GM12864 (cell line): ENCODE measurements at places on chromosomes 13 and 19.
A peak's percentile ranks its signal among the peaks of the same experiment; 100 is the strongest.

- DNase-seq, result no peak
These were observed 165.6 kb upstream of the NBEA start for GRCh38 chr13:34776390-34776981.

DNA sequence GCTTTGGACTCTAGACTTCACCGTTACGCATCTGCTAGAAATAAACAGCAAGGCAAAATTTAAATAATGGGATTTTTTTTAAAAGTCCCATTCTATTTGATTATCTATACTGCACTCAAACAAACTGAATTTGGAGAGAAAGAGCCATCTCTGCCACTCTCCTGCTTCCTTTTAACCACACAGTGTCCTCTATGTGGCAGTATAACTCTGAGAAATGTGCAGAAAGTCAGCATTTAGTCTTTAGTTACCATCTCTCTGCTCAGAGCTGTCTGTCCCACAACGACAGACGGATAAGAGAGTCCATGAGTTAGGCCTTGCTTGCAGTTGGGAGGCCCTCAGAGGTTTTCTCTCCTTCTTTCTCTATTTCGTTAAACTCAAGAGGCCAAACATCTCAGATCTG, 21.2 kb downstream of the CCNA1 start:
- DNase-seq, result no peak

DNA sequence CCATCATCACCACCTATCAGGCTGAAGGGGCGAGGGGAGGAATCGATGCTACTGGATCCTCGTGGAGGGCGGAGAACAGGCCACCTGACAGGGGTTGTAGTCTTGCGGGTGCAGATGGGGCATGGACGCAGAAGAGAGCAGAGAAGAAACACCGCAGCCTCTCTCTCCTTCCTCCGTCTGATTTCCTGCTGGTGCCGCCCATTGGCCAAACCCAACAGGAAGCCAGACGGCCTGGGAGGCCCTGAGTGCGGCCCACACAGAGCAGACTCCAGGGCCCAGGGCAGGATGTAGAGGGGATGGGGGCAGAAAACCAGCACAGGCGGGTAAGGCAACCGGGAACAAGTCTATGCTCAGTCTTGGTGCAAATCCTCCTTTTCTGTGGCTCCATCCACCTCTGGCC, 15.4 kb downstream of the CEBPA start:
- no peak for DNase-seq

GRCh38 chr19:29535984-29536508, 10.3 kb downstream of the VSTM2B start:
- DNase-seq, result no peak

DNA sequence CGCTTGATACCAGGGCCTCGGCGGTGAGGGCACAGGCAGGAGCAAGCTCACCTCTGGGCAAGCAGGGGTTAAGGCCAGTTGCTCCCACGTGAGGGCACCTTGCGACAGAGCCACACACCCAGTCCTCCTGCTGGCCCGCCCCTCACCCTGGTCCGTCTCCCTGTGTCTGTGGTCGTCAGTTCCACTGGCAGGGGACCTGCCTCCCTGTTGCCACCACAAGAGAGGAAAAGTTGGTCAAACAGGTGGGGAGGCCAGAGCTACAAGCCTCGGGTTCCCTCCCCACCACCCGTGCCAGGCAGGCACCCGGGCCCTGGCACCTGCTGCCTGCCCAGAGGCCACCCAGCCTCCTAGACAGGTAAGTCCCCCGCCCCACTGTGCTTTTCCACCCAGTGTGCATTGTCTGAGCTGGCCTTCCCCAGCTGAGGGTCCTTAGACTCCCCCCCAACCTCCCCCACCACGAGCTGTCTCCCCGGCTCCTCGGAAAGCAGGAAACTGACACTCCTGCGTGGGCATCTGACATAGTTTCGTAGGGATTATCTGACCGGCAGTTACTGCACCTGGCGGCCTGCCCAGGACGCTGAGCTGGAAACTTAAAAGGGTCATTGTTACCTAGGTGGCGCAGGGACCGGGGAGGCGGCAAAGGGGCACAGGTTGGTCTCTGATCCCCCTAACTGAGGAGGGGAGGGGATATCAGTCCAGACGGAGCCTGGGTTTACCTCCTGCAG, at the start of gene TJP3:
TSS of gene TJP3 (plus strand) at position 178 of the 725 bp plus-strand sequence. CDS start 20,049 bp downstream, outside the sequence.
- no peak for DNase-seq

GRCh38 chr13:35345992-35346391, 130.5 kb downstream of the MAB21L1 start:
- DNase-seq, result no peak

GRCh38 chr13:38656699-38657098, 30.2 kb upstream of the FREM2 start:
- DNase-seq, result no peak

- DNase-seq, result no peak
These were observed 739.4 kb downstream of the LIG4 start for GRCh38 chr13:107475753-107476453.

GRCh38 chr19:13078897-13079541, 23.6 kb downstream of the LYL1 start:
- no peak for DNase-seq

- peak; percentile 55 for DNase-seq
These were observed 7.5 kb upstream of the SLC39A3 start for GRCh38 chr19:2747349-2747748.

- DNase-seq, result peak; percentile 60
These were observed 4.9 kb downstream of the ADAMTSL5 start for GRCh38 chr19:1507763-1508506.

DNA sequence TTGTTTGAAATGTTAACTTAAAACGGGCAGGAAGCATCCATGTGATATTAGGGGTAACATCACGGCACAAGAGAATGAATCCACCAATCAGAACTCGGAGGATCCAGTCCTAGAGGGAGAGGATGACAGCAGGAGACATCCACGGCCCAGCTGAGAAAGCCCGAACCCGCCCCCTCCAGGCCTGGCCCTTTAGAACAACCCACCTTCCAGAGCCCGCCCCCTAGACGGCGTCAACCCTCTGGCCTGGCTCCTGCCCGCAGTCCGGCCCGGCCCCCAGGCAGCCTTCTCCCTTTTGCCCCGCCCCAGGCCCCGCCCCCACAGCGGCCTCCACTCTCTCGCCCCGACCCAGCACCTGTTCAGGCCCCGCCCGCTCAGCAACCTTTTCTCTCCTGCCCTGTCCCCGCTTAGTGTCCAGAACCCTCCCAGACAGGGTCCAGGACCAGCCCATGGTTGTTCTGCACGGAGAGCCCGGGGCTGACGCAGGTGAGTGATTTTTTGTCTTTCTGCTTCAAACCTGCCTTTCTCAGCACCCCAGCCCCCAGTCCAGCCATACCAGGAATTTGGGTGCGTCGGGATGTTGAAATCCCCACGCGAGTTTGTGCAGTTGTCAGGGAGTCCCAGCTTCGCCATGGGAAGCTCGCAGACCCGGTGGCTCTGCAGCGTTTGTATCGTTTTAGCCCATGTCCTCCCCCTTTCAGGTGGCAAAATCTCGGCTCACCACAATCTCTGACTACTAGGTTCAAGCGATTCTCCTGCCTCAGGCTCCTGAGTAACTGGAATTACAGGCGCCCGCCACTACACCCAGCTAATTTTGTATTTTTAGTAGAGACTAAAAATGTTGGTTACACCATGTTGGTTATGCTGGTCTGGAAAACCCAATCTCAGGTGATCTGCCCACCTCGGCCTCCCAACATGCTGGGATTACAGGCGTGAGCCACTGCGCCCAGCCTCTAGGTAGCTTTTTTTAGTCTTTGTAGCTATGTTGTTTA, 16.1 kb downstream of the ZNF816 start:
- no peak for DNase-seq

DNA sequence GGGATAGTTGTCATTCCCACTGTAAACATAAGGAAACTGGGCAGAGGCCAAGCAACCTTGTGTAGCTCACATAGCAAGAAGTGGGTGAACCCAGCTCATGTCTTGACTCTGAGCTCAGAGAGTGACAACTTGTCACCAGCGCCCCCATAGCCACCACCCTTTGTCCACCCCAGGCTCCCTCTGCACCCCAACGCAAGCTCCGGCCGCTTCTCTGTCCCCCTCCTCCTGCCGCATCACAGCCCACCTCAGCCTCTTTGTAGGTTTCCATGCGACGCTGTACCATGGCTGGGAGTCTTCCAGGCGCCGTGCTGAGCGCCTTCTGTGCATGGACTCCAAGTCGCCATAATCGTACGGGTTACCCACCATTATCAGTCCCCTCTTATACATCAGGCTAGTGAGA, 3.3 kb downstream of the GP6 start:
- no peak for DNase-seq

DNA sequence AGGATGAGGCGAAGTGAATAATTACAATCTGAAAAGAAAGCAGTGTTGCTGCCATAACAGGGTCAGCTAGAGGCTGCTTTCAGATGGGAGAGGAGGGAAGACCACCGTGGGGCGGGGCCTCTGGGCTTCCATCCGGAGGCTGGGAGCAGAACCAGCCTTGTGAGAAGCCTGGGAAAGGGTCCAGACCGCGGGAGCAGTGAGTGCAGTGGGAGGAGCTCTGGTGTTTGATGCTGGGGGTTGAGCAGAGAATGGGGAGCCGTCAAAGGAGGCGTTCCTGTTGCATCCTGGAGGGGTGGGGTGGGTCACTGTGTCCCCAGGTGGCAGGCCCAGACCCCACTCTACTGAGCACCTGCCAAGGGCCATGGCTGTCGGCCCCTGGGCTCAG, 18.1 kb downstream of the NKPD1 start:
- DNase-seq, result no peak

- no peak for DNase-seq
These were observed 8.1 kb upstream of the SEMA6B start for GRCh38 chr19:4567584-4568071.

GRCh38 chr19:2529473-2529918, 53.6 kb downstream of the GADD45B start:
- DNase-seq, result no peak

- DNase-seq, result no peak
These were observed at the start of gene EML2 for GRCh38 chr19:45638930-45639729. EML2 (minus strand) TSS chr19:45639397; CDS start chr19:45639376, 21 bp downstream.

GRCh38 chr13:114144606-114145244, 12.3 kb upstream of the RASA3 start:
- DNase-seq, result no peak

GRCh38 chr13:112759053-112759452, 69.2 kb downstream of the ATP11A start:
- DNase-seq, result no peak

DNA sequence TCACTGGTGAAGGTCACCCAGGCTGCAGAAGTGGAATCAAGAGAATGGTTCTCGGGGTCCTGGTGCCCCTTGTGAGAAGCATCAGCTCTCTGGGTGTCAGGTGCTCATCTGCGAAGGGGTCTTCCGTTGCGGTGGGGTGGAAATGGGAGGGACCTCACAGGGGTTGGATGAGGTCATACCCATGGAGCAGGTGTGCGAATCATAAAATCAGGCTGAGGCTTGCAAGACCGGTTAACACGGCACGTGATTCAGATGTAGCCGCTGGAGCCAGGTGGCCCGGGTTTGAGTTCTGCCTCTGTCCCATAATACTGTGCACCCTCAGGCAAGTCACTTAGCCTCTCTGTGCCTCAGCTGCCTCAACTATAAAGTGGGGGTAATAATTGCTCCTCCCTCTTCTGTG, 3.9 kb upstream of the KLK15 start:
- DNase-seq, result no peak

GRCh38 chr19:29418201-29418600, 107.6 kb upstream of the VSTM2B start:
- no peak for DNase-seq

GRCh38 chr19:27796073-27796472, 1416.9 kb downstream of the UQCRFS1 start:
- DNase-seq, result no peak

DNA sequence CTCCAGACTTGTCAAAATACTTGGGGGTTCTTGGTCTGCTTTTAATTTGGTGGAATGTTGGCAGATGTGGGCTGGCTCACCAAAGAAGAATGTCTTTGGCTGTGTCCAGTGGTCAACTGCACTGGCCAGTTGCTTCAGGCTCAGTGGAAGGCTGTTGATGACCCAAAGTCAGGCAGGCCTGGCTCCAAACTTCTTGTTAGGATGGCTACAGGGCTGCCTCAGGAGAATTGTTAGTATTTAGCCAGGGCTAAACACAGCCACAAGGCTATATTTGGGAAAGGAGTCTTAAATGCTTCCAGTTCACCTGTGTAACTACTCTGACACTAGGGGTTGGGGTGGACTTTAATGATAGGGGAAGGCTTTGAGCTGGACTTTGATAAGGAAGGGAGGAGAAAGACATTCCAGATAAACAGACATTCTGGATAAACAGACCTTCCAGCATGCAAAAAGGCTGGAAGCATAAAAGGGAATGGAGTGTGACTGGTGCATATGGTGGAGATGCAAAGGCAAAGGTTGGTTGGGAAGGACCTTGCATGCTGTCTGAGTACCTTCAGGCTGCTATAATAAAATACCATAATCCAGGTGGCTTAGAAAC, 116.8 kb downstream of the FOXO1 start:
- DNase-seq, result no peak

GRCh38 chr13:34751044-34751443, 191.0 kb upstream of the NBEA start:
- no peak for DNase-seq

- peak; percentile 47 for DNase-seq
These were observed 3.6 kb upstream of the KCNN4 start for GRCh38 chr19:43784241-43784980.

DNA sequence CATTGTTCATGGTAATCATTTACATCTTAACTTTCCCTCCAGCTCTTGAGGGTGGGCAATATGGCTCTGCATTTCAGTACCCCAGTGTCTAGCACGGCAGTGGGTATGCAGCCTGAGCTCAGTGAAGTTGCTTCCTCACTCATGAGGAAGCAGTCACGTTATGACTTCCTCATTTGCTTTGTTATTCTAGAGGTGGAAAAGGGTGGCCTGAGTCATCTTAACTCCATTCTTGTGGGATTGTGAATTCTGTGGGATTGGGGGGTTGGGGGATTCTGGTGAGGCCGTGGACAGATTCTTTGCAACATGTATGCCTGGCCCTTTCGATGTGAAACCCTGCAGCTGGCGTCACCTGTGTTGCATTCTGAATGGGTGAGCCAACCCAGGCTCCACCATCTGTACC, 406.7 kb upstream of the ZNF507 start:
- DNase-seq, result no peak

GRCh38 chr19:41545547-41545946, 30.4 kb upstream of the CEACAM21 start:
- DNase-seq, result no peak

- DNase-seq, result no peak
These were observed 306.0 kb downstream of the GPC5 start for GRCh38 chr13:91704398-91704797.

- DNase-seq, result no peak
These were observed 14.3 kb downstream of the CRX start for GRCh38 chr19:47836038-47836437.

- DNase-seq, result no peak
These were observed 44.9 kb downstream of the C13orf46 start for GRCh38 chr13:113928685-113929627.

- no peak for DNase-seq
These were observed 25.3 kb downstream of the MED4 start for GRCh38 chr13:48069573-48069972.

DNA sequence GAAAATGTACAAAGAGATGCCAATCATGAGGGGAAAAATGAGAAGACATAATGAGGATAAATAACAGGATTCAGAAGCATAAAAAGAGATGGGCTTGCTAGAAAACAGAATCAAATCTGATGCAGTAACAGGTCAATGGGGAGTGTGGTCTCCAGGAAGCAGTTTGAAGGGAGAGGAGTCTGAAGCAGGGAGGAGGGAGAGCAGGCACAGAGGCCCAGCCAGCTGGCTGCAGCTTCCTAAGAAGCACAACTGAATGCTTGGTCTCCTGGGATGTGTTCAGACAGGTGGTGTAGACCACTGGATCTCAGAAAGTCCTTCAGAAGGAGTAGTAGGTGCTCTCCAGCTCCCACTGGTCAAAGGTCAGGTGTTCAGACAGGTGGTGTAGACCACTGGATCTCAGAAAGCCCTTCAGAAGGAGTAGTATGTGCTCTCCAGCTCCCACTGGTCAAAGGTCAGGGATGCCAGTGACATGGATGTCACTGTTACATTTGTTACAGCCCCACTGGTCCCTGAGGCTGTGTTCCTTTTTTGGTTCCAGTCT, 68.3 kb upstream of the UBAC2 start:
- no peak for DNase-seq
